ENCODE measurements at places on chromosomes 7 and 10.

DNA sequence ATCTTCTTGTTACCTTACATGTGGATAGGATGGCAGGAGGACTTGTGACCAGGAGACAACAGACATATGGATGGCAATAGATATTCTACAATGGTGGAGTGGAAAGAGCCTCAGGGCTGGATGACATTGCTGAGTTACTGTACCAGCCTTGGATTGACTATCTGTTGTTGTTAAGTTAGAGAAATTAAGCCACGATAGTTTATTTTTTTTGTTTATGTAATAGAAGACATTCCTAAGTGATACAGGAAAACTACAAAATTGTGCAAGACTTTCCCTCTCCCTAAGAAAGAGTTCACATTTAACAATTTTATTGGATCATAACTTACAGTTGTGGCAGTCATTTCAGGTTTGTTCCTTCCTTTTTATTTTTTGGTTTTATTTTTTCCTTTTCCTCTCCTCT lies 230.7 kb upstream of the CACNA2D1 start:
- H3K4me3 ChIP-seq = no peak overlapping the region
- no peak for DNase-seq
- H3K4me1 ChIP-seq = no peaks in the 10 kb centered on the region

- H3K4me3 ChIP-seq = no peak overlapping the region
- H3K27ac ChIP-seq = no peak overlapping the region
- no peaks in the 10 kb centered on the region for H3K27me3 ChIP-seq
- DNase-seq = no peak
- no peaks in the 10 kb centered on the region for H3K36me3 ChIP-seq
- no peaks in the 10 kb centered on the region for H3K4me1 ChIP-seq
Observed at GRCh38 chr10:92800134-92800733, 48.1 kb upstream of the EXOC6 start.

DNA sequence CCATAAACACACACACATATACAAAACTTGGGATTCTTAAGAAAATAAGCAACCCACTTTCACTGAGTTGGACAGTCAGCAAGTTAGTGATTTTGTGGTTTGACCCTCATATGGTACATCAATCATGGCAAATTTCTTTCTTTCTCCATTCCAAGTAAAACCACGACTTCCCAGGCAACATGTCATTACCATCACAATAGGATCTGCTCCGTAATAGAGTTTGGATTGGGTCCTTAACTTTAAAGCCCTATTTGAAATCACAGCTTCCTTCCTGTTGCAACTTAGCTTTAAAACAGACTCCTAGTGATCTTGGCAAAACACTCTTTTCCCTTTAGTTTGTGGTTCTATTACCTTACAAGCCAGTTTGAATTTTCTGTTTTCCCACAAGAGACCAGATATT lies 483.6 kb downstream of the INHBA start:
- no peak overlapping the region for H3K4me3 ChIP-seq
- no peak for DNase-seq
- no peaks in the 10 kb centered on the region for H3K27me3 ChIP-seq
- H3K27ac ChIP-seq = no peak overlapping the region

- H3K4me1 ChIP-seq = peaks cover 3% of the 10 kb centered on the region
- H3K36me3 ChIP-seq = no peaks in the 10 kb centered on the region
- no peak overlapping the region for H3K4me3 ChIP-seq
- H3K27ac ChIP-seq = no peak overlapping the region
Observed at GRCh38 chr10:82943142-82943541, 1068.1 kb downstream of the NRG3 start.

GRCh38 chr7:28767356-28767755 lies 190.8 kb downstream of the TRIL start:
- no peaks in the 10 kb centered on the region for H3K36me3 ChIP-seq
- no peaks in the 10 kb centered on the region for H3K4me1 ChIP-seq
- H3K4me3 ChIP-seq = no peak overlapping the region
- no peaks in the 10 kb centered on the region for H3K27me3 ChIP-seq
- no peak for DNase-seq
- no peak overlapping the region for H3K27ac ChIP-seq
